ENCODE measurements at places on chromosomes 7 and 10.

DNA sequence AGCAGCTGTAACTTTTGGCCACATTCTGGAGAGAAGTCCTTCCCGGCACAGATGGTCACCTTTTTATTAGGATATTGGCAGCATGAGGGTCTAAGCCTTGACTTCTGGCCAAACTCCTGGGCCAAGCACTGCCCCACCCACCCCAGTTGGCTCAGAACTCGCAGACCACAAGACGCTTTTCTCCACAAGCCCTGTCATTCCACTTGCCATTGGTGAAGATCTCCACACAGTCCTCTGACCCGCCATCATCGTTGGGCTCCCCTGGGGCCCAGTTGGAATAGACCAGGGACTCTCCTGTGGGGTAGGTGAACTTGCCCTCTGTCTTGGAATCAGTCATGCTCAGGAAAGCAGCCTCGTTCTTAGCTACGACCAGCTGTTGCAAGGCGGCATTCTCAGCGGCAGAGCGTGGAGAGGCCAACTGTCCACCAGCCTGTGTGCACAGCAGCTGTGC is 11.2 kb downstream of the SFTPD start:
- DNase-seq, result no peak

DNA sequence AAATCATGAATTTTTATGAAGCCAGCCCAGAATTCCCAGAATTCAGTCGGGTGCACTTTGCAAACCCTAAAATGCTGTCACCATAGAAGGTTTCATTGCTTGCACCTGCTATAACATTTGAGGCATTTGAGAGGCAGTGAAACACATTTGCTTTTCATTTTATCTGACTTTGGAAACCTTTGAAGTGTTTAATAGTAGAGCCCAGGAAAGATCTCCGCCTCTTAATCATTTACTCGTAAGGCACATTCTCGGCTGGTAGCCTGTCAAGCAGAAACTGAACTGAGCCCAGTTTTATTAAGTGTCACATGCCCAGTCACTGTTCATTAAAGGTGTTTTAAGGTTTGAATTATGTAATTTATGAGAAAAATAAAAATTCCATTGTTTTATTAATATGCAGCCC is 247.6 kb downstream of the EMX2 start:
- no peak for DNase-seq

DNA sequence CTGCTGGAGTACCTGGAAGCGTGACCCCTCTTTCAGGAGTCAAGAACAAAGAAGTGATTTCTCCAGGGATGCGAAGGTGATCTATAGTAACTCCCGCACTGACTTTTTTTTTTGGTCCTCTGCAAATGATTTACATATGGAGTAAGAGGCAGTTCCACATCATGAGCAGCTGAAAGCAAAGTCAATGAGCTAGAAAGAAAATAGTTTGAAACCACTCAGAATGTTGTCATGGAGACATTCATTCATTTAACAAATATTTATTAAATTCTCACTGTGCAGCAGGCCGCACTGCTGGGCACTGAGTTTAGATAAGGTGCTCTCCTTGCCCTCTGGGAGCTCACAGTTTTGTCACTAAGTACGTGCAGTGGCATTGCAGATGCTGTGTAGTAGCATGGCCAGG is 206.7 kb downstream of the CAMK1D start:
- no peak for DNase-seq

- DNase-seq, result no peak
These were observed 355.1 kb upstream of the MBL2 start for GRCh38 chr10:53127686-53128085.

GRCh38 chr10:102738692-102739121 is 5.0 kb upstream of the WBP1L start:
- no peak for DNase-seq

DNA sequence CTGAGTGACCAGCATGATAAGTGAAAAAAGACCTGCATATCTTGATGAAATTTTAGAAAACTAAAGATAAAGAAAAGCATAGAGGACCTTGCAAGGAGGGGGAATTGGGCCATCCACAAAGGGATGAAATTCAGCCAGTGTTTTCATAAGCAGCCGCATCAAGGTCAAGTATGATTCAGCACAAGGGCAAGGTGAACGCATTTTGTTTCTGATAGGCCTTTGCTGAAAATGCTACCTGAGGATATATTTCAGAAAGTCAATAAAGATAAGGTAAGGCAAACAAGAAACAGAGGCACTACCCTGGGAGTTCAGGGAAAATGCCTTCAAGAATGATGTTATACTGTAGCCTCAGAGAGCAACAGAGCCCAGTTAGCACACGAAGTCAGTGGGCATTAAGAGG is 55.0 kb upstream of the SHH start:
- DNase-seq, result no peak

GRCh38 chr10:101258179-101258885 is 29.1 kb upstream of the LBX1 start:
- DNase-seq, result no peak

DNA sequence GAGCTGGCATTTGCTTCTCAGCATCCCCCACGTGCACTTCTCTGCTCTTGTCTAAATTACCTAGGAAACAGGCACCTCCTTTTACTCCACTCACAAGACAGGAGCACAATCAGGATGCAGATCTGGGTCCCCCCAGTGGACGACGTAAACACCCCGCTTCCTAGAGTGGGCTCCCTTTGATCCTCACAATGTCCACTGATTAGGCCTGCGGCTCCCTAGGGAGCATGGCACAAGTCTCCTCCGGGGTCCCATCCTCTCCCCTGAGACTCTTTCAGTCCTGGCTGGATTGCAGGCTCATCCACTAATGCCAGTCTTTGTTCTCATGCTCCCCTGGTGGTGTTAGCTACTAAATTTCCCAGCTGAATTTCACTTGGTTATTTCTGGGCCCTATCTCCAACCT is 98.3 kb downstream of the GLI3 start:
- DNase-seq, result no peak

DNA sequence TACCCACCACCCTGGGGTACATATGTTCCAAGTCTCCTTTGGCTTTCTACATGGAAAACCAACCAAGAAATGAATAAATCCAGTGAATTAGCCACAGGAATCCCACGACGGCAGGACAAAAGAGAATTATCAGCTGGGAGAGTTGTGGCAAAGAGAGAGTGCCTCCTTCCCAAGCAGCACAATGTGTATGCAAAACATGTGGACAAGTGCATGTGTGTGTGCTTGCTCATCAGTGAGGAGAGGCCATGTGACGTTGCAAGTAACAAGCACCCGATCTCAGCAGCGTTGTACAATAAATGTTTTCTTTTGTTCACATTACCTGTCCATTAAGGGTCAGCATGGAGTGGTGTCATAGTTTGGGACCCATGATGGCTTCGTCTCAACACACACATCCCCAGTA is 50.0 kb upstream of the EMX2 start:
- DNase-seq, result no peak

GRCh38 chr10:99740933-99741559 is 9.0 kb downstream of the CUTC start:
- no peak for DNase-seq

DNA sequence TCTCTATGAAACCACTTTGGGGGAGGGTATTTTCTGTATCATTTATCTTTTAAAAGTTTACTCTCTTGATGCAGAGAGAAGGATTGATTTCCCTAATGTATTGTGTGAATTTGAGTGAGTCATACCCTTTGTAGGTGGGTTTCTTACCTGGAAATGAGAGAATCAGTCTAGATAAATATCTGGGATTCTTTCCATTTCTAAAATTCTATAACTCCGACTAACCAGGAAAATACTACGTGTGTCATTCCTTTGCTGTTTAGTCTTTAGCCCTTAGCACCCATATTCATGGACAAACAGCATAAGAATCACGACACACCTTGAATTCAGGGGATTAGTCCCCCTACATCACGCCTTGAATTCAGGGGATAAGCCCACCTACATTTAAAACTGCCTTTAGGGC is 139.1 kb downstream of the GATA3 start:
- DNase-seq, result no peak

DNA sequence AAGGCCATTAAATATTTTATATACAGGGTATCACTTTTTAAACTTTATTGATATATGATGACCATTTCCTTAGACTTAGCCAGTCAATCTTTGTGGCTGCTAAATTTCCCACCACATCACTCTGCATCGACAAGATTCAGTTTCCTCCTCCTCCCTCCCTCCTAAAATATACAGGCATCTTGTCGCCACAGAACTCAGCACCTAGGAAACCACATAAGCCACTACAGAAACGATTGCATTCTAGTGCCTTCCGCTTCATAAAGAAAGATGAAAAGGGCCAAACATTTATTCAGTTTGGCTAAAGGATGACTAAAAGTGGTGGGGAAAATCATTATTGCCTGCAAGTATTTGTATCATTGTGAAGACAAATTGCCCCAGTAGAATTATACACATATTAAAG is 30.7 kb downstream of the ERCC6 start:
- no peak for DNase-seq

All from stimulated activated CD4-positive, alpha-beta T cell treated with anti-CD3 and anti-CD28 coated beads, Interleukin-15, amount 100 ng/mL, for 1 hour (primary cell).